Ovary (tissue), 10 donors: ENCODE measurements at places on chromosomes 6 and 20.

- DNase-seq, result no peak
Measured at GRCh38 chr6:85402922-85403321, 47.0 kb upstream of the NT5E start.

GRCh38 chr20:49750611-49751396 lies 37.1 kb upstream of the B4GALT5 start:
- DNase-seq, result no peak

GRCh38 chr6:169371344-169372127 lies 117.9 kb upstream of the THBS2 start:
- DNase-seq, result no peak

- peak; percentile 95 for DNase-seq
Measured at GRCh38 chr6:26026833-26027490, 60.3 kb upstream of the HFE start.

DNA sequence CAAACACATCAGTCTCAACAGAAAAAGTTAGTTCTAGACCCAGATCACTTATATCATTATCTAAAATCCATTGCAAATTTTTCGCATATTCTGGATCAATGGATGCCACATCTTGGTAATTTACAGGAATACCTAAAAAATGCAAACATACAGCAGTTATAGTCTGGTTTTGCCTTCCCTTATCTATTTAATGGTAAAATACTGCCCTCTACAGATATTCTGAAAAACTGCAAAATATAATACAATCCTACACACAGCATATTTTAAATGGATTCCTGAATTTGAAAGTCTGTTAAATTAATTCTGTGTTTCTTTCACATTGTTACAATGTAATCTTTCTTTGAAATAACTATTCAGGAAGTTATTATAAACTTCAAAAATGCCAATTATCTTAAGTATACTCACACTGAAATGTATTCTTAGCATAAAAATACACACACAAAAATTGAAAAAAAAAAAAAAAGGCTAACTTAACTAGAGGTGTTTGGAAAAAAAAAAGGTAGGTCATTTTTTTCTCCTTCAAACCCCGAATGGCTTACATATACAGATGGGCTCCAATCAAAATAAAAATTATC lies 88.4 kb downstream of the HACE1 start:
- DNase-seq, result no peak

- no peak for DNase-seq
Measured at GRCh38 chr6:34718976-34719375, 22.4 kb upstream of the ILRUN start.

DNA sequence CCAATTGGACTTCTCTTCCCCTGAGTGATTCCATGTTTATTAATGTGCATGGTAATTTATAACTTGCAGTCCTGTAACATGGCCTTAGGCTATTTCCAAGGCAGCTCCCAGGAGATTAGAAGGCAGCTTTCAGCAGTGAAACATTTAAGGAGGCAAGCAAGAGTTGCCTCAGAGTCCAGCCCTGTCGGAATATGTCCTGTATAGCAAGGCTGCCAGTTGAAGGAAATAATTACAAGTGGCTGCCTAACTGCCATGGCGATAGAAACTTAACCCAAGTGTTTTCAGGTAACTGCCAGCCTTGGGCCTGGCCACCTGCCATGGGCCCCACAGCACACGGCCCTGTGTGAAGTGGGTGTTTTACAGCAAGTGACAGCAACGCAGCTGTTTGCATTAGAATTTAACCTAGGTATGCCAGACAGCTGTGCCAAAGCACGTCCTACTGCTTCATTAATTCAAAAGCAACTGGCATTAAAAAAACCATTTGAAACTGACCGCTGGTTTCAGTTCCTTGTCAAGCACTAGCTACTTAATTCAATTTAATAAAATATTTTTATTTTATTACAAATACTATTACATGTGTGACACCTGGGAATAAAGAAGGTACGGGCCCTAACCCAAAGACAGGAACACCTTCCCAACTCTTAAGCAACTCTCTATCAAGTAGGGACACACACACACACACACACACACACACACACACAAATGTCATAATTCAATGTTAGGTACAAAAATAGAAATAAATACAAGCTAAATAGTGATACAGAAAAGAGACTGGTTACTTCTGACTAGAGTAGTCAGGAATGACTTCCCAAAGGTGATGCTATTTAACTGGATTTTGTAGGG lies 151.8 kb upstream of the HEY2 start:
- no peak for DNase-seq

GRCh38 chr20:775679-776135 lies 7.4 kb upstream of the SLC52A3 start:
- no peak for DNase-seq

DNA sequence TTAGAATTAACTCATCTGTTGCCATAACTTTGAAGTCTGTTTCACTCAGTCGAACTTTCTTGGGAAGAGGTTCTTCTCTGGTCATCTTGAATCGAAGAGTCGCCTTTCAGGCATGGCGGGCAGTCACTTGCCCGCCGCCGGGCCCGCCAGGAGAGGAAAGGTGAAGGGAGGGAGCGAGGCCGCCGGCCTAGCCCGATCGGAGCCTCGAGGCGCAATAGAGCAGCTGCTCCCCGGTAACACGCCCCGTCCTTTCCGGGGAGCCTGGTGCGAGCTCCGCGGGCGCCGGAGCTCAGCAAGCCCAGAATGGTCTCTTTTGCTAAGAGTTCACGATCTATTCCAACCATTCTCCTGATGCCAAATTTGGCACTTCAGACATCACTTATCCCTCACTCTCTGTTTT lies 591.8 kb downstream of the TFAP2B start:
- no peak for DNase-seq

GRCh38 chr6:43035495-43036194 lies 14.2 kb downstream of the RRP36 start:
- no peak for DNase-seq

- DNase-seq, result no peak
Measured at GRCh38 chr6:79776076-79776475, 144.9 kb downstream of the SH3BGRL2 start.

- DNase-seq, result no peak
Measured at GRCh38 chr20:2578475-2579192, 42.3 kb downstream of the TMC2 start.
